ENCODE measurements at places on chromosomes 12 and 14.
A peak's percentile ranks its signal among the peaks of the same experiment; 100 is the strongest.

- peak; percentile 75 for DNase-seq
Measured at GRCh38 chr14:62179367-62180018, 417.3 kb downstream of the SNAPC1 start.

GRCh38 chr14:68512088-68512487 lies 280.8 kb downstream of the ZFP36L1 start:
- DNase-seq = no peak

DNA sequence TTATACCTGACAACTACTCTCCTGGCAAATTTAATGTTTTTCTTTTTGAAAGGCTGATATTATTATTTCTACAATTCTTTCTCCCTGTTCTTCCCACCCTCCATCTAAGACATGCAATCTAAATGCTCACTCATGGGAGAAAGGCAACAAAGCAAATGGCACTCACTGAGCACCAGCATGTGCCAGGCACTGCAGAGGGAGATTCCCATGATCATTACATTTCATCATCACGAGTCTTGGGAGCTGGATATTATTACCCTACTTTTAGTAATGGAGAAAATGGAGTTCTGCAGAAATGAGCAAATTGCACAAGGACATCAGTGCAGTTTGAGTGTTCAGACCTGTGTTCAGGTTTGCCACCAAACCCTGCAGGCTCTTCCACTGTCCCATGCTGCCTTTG lies 27.9 kb downstream of the PPM1H start:
- DNase-seq = no peak

GRCh38 chr14:31024010-31024480 lies 1.4 kb upstream of the AP4S1 start:
- no peak for DNase-seq

GRCh38 chr14:33163109-33163508 lies 224.4 kb downstream of the NPAS3 start:
- DNase-seq = peak; percentile 6

GRCh38 chr14:71625891-71626701 lies 306.1 kb upstream of the RGS6 start:
- DNase-seq = no peak

DNA sequence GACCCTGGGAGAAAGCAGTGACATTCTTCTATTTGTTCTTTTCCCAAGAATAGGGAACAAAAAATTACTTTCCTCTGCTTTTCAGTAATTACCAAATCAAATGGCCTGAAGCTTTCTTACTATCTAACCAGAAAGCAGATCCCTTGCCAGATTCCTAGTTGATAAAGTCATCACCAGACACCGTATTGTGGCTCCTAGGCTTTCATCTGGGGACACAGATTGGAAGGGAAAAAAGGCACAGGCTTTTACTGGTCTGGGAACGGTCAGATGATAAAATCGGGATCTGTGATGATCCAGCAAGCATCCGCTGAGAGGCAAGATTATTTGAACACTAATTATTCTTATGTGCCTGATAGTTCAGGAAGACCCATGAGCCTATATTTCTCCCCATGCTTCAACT lies 79.1 kb upstream of the BCL2L14 start:
- no peak for DNase-seq

DNA sequence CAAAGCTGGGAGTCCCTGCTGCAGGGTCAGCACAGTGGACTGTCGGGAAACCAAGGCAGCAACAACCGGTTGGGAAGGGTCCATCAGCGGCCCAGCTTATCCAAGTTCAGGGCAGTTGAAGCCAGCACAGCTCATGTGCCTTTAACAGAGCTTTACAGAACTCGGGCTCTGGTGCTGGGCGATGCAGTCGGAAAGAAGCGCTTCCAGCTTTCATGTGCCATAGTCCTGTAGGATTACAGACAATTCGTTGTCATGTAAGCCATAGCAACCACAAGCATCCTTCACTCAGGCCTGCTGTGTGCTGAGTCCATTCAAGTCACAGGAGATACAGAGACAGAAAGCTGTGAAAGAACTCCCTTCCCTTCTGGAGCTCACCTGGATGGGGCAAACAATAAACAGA lies 3.5 kb upstream of the FAM181A start:
- no peak for DNase-seq

GRCh38 chr12:89949457-89950195 lies 241.0 kb upstream of the ATP2B1 start:
- DNase-seq = peak; percentile 19

- DNase-seq = no peak
Measured at GRCh38 chr14:68361231-68361630, 431.6 kb downstream of the ZFP36L1 start.

GRCh38 chr12:19965196-19966038 lies 402.9 kb upstream of the PDE3A start:
- no peak for DNase-seq

DNA sequence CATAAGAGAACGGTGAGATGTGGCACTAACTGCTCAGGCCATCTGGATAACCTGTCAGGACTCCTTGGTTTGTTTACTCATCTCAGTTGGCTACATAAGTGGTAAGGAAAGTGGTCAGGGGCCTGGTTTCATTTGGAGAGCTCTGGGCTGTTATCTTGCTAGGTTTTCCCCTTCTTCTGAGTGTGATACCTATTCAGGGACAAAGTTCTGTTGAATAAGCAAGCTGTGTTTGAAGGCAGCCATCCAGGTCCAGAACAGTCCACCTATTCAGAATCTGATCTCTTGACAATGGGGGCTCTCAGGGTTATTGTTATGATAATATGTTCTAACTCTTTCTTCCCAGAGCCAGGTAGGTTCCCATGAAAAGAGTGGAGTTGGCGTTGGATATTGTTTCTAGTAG lies 194.9 kb downstream of the PAH start:
- DNase-seq = no peak

DNA sequence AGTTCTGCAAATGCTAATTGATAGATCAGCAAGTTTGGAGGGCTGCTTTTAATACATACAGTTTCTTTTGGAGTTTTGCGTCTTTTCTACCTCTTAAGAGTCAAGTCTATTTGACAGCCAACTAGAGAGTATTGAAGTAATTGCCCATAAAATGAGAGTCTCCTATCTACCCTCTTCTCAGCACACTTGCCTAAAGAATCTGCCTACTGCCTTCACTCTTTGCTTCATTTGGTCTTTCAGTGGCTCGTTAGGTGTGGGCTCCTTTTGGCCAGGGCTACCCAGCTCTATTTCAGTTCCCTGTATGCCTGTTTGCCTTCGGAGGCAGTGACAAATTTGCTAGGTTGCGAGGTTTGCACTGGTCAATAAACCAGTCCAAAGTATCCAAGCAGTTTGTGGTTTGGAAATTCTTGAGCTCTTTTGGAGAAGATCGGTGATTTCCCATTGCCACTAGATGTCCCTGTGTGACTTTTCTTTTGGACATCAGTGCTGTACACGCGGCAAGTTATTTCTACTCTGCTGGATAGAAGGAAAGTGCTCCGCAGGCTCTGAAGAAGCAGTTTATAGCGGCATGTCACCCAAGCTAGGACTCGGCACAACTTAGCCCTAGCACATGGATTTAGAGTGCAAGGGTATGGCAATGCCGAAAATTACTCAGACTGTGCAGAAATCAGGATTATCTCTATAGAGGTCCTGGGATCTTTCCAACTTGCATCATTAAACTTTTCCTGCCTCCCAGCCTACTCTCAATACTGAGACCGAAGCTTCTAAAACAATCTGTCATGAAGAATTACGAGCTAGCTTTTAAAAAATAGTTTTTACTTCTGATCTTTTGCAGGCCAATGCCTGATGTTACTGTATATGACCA lies 38.6 kb downstream of the MGST1 start:
- DNase-seq = peak; percentile 14

DNA sequence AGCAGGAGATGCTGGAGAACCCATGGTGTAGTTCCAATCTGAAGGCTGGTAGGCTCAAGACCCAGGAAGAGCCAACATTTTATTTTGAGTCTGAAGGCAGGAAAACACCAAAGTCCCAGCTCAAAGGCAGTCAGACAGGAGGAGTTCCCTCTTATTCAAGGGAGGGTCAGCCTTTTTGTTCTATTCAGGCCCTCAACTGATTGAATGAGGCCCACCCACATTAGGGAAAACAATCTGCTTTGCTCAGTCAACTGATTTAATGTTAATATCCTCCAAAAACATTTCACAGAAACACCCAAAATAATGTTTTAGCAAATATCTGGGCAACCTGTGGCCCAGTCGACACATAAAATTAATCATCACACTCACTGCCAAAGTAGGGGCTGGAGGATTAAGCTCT lies 130.8 kb downstream of the LMNTD1 start:
- DNase-seq = no peak

GRCh38 chr12:112172556-112173324 lies 47.4 kb downstream of the TRAFD1 start:
- DNase-seq = no peak

DNA sequence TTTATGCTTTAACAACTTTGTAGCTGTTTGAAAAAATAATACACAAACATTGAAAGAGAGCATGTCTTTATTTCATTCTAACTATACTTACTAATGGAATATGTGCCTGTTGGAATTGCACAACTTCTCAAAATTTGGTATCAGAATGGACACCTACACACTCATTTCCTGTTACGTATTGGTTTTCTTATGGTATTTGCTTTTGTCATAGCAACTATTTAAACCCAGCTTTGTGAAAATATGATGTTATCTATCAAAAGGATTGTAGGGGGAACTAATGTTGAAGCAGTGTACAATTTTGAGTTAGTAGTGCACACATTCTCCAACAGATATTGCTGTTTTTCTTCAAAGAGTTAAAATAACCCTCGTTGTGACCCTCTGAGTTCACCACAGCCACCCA lies 52.6 kb downstream of the RBMS2 start:
- no peak for DNase-seq

DNA sequence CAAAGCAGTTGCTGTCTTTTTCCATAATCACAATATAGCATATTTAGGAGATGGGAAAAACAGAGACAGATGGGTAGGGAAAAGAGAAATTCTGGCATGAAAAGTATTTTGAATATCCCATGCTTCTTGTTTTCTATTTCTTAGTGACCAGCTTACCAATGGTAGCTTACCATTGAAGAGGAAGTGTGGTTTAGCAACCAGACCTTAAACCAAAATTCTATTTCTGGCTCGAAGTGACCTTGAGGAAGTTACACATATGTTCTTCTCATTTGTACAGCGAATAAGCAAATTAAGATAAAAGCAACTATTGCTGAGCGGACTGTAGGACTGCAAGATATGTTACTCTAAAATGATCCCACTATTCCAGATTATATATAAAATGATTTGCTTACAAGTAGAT lies 82.9 kb downstream of the FGD4 start:
- DNase-seq = no peak

DNA sequence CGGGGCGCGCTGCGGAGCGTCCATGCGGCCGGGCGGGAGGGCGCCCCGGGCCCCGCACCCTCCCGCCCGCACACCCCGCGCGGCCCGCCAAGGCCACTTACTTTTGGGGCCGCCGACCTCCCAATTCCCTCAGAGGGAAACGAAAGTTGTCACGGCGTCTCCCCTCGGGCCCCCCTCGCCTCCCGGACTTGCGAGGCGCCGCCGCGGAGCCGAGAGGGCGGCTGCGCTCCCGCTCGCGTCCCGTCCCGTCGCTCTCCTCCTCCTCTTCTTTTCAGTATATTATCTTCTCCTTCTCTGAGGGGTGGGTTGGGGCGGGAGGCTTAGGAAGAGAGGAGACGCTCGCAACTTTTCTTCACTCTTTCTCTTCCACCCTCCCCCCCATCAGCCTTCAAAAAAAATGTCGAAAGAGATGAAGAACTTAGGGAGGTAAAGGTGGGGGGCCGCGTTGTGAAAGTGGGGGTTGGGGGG lies 613 bp downstream of the DUSP16 start:
- DNase-seq = peak; percentile 17

- no peak for DNase-seq
Measured at GRCh38 chr12:55760663-55761062, 17.7 kb downstream of the GDF11 start.

- no peak for DNase-seq
Measured at GRCh38 chr12:113231235-113232088, 10.2 kb downstream of the TPCN1 start.

- DNase-seq = no peak
Measured at GRCh38 chr12:24396224-24396623, 446.8 kb upstream of the SOX5 start.

GRCh38 chr12:32290411-32290810 lies 108.9 kb upstream of the FGD4 start:
- no peak for DNase-seq

DNA sequence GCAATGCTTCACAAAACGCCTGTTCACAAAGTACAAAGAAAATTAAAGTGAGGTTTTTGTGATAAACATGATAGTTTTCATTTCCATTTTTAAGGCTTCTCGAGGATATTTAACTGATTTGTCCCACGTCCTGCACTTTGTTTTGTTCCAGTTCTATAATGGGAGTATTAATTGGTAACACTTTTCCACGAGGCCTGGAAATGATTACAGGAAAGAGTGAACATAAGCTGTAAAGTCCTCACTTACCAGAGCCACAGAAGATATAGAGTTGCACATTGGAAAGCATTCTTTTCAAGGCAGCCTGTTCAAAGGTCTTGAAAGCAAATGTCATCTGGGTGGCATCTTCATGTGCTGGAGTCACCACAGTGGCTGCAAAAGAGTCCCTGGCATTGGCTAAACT lies 1236.6 kb downstream of the BCL11B start:
- no peak for DNase-seq

DNA sequence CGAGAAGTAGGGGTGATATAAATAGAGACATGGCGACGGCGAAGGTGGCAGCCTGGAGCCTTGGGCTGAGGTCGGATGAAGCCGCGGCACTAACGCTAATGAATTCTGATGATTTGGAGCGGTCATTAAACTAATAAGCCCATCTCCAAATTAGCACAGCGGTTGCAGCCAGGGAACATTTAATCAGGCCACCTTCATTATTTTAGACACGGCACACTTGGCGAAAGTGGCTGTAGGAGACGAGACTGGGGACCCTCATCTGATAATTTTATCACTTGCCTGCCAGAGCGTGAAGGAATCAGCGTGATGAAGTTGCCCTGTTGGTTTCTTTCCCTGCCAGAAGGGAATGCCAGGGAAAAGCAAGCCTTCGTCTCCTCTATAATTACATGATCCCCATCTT lies 664.3 kb upstream of the TBX3 start:
- no peak for DNase-seq

- peak; percentile 65 for DNase-seq
Measured at GRCh38 chr14:74608959-74609611, 3.0 kb downstream of the LTBP2 start.

DNA sequence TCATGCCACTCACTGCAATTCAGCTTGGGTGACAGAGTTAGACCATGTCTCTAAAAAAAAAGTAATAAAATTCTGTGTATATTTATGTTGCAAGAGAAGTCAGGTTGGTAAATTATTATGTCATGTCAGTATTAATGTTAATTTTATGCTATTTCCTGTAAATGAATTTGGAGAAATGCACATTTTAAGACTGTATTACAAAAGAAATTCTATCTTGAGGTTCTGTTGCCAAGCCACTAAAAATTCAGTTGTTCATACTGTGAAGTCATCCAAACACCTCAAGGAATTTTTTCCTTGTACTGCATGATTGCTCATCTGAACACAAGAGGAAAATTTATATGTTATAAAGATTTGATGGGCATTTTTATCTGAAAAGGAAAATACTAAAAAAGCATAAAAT lies 23.3 kb upstream of the HMGA2 start:
- DNase-seq = no peak

- DNase-seq = no peak
Measured at GRCh38 chr12:95859344-95859816, 628 bp downstream of the SNRPF start.
